Activated naive CD4-positive, alpha-beta T cell treated with Interleukin-2 at 50 U/mL for 16 hours (primary cell): ENCODE measurements at places on chromosomes 3 and 15.

- no peak for DNase-seq
These were observed 207.8 kb downstream of the PLCL2 start for GRCh38 chr3:17092583-17092933.

- no peak for DNase-seq
These were observed 84.8 kb downstream of the CPN2 start for GRCh38 chr3:194265996-194266964.

GRCh38 chr3:27451251-27451650 is 32.9 kb downstream of the SLC4A7 start:
- DNase-seq, result no peak

GRCh38 chr3:190701096-190701532 is 161.4 kb downstream of the GMNC start:
- no peak for DNase-seq

DNA sequence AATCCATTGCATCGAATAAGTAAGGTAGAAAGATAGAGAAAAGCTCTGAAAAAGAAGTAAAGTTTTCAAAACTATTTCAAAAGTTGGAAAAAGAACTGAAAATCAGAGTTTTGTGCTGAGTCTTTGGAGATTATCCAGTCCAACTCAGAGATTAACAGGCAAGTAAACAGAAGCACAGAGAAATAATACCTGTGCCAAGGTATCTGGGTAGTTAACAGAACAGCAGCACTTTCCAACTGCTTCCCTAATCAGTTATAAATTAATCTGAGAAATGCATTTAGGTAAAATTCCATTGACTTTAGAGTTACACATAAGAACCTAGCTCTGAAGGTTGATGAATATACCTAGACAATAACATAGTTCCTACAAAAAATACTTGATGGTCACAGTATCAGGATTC is 355.3 kb downstream of the TBC1D5 start:
- DNase-seq, result no peak

- DNase-seq, result peak; percentile 31
These were observed 30.2 kb downstream of the KCNAB1 start for GRCh38 chr3:156150434-156151066.
